ENCODE measurements at places on chromosomes 5 and 9.

DNA sequence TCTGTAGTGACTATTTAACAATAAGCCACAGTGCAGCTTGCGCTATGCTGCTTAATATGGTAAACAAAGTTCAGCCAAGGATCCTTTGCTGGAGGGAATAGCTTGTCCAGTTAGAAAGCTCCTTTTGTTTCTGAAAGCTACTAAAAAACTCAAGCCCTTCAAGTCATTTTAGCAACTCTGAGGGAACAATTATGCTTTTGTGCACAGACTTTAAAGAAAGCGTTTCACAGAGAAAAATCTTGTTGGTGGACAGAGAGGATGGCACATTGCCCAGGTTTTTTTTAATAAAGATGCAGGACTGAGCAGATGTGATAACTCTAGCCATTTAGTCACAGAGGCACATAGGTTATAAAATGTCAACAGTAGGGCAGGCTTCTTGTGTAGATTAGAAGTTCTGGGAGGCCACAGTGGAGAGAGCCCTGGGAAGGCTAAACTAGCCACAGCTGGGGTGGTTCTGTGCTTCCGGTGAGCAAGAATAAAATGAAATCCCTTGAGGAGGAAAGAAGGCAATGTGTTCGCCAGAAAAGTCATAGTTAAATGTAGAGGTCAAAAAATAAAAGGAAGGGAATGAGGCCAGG is 63.4 kb downstream of the ALDH7A1 start:
- DNase-seq = no peak

DNA sequence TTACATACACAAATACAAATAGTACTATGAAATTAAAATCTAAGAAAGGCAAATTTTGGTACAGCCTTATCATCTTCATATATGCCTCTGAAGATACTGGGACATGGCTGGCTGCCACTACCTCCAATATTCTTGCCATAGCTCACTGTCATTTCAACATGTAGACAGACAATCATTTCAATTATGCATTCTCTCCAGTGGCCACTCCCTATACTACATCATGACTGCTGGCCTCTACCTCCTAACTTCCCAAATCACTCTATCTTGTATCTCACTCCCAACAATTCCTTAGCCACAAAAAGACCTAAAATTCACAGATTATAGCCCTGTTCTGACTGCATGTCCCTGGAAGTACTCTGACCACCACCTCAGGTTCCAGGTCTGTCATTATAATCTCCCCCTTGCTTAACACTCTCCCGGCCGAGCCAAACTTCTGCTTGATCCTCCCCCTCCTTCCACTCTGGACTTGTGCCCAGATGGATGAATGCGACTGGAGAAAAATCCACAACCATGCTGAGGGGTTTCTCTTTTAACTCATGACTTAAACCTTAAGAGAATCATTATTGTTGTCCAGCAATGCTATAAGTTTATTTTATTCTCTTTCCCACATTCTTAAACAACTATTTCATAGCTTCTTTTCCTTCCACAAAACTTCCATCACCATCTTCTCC is 225.3 kb upstream of the TLE4 start:
- no peak for DNase-seq

- no peak for DNase-seq
These were observed 75.0 kb downstream of the HMHB1 start for GRCh38 chr5:143886651-143887638.

- DNase-seq = no peak
These were observed 112.4 kb downstream of the SSBP2 start for GRCh38 chr5:81638471-81638870.

- DNase-seq = no peak
These were observed 68.3 kb downstream of the ADAMTS2 start for GRCh38 chr5:179276838-179277395.

DNA sequence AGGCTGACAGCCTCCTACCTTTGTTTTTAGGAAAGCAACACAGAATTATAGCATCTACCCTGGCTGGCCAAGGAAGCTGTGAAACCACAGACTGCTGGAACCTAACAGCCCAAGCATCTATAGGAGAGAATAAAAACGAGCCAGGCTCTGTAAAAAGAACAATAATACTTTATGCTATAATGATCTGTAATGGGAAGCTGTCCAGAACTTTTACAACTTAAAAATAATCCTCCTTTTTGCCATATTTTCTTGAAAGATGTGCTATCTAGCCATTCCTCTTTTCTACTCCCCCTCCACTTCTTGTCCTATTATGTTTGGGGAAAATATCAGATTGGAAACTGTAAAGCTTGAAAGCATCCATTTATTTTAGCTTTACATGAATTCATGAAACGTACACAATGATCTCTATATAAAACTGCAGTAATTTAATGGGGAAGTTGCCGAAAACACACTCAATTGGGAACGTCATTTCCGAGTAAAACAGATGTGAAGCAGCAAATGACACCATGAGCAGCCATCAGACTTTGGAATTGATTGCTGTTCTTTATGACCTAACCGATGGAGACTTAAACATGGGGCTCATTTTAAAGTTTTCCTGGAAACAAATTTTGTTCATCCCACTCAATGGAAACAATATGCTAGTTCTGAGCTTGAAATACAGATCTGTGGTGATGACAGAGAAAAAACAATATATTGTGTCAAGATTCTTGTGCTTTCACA is 450.3 kb upstream of the CLINT1 start:
- no peak for DNase-seq

DNA sequence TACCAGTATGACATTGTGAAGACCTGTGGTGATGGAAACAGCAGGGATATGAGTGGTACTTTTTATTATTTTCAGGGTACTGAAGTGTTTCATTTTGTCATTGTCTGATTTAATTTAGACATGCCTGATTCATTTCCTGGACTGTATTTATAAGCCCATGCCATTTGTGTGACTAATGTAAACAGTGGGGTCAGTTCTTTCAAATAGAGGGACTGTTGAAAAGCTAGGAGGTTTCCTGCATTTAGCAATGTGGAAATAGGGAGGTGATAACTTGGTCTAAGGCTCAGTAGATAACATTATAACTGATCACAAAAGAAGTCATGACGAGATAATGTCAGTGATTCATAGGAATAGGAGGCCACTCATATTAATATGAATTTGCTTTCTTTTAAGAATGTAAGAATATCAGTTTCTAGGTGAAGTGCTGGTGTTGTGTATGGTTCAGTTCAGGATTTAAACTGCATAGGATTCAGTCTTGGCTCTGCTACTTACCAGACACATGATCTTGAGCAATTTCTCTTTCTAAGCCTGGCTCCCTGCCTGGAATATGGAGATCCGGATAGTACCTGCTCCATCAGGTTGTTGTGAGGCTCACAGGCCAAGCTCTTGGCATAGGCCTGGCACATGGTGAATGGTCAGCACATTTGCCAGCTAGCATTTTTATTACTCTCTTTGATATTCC is 7.5 kb downstream of the RASGRF2 start:
- no peak for DNase-seq

GRCh38 chr9:125536167-125536772 is 170.7 kb downstream of the MAPKAP1 start:
- DNase-seq = no peak

Measured in CD8-positive, alpha-beta memory T cell (primary cell).